ENCODE measurements at places on chromosomes 2 and 18. TPM values are rescaled to one million over a fixed set of nuclear protein-coding genes. Genes with fewer than 3 reads are reported as not detected.

DNA sequence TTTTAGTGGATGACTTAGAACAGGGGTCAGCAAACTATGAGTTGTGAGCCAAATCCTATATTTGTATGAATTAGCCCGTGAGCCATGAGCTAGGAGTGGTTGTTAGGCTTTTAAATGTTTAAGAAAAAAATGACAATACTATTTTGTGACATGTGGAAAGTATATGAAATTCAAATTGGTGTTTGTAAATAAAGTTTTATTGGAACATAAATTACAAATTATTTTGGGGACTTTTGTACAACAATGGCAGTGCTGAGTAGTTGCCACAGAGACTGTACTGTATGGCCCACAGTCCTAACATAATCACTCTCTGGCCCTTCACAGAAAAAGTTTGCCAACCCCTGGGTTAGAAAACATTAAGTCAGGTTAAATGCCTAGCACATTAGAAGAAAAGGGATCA is 26.1 kb downstream of the ADNP2 start:
- H3K27me3 ChIP-seq, result no peaks in the 10 kb centered on the region
- H3K4me3 ChIP-seq, result no peak overlapping the region
- no peak overlapping the region for H3K27ac ChIP-seq
- H3K36me3 ChIP-seq, result peaks cover 52% of the 10 kb centered on the region
- peaks cover 29% of the 10 kb centered on the region for H3K4me1 ChIP-seq

DNA sequence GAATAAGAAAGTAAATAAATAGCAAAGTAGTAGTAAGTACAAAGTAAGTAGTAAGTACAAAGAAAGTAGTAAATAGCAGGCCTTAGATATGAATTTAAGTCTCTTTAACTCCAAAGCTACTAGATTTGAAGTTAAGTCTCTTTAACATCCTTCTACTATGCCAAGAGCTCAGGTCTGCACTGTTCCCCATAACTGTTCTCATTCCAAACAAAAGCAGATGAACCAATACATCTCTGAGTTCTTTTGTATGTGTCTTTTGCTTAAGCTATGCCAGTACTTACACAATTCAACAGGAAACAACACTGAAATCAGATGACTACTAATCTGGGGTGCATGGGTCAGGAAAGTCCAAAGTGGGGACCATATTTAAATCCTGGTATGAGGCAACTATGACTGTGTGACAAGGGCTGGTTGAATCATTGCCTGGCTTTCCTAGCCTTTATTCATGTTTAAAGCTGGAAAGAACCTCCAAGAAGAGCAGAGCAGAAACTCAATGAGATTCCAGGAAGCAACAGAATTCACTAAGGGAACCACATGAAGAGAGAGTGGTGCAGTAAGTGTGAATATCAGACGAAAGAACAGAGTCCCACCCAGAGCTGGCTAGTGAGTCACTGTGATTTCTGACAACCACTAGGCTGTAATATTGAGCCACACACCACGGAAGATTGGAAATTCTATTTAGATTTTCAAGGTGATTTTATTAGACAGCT is 51.0 kb upstream of the CYP26B1 start:
- no peaks in the 10 kb centered on the region for H3K4me1 ChIP-seq
- no peaks in the 10 kb centered on the region for H3K27me3 ChIP-seq
- H3K4me3 ChIP-seq, result no peak overlapping the region
- DNase-seq, result no peak

DNA sequence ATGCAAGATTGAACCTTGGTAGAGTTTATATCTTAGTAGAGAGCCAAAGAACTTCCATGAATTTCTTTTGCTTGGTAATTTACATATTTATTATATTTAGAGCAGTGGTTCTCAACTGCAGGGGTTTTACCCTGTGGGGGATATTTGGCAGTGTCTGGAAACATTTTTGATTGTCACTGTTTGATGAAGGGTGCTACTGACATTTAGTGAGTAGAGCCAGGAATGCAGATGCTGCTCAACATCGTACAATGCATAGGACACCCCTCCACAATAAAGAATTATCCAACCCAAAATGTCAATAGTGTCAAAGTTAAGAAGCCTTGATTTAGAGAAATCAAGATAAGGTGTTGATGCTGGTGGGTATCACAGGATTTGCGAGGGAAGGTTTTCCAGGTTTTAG is 14.7 kb downstream of the AGFG1 start:
- H3K4me3 ChIP-seq, result no peak overlapping the region
- DNase-seq, result no peak
- peaks cover 26% of the 10 kb centered on the region for H3K4me1 ChIP-seq
- H3K27ac ChIP-seq, result no peak overlapping the region
- H3K36me3 ChIP-seq, result peaks cover 17% of the 10 kb centered on the region

- no peak for DNase-seq
- peaks cover 58% of the 10 kb centered on the region for H3K4me1 ChIP-seq
- peak overlapping the region; percentile 54 for H3K27ac ChIP-seq
- H3K4me3 ChIP-seq, result no peak overlapping the region
- H3K27me3 ChIP-seq, result no peaks in the 10 kb centered on the region
Measured at GRCh38 chr18:46199515-46200147, 95.4 kb downstream of the HAUS1 start.

The ALLC gene
- not detected for total RNA-seq

GRCh38 chr2:144374163-144374661 is 145.7 kb downstream of the ZEB2 start:
- no peaks in the 10 kb centered on the region for H3K36me3 ChIP-seq
- H3K27ac ChIP-seq, result no peak overlapping the region
- peaks cover 10% of the 10 kb centered on the region for H3K27me3 ChIP-seq
- no peak for DNase-seq

GRCh38 chr2:169775765-169776164 is 22.9 kb upstream of the SSB start:
- no peak for DNase-seq
- peaks cover 5% of the 10 kb centered on the region for H3K4me1 ChIP-seq
- no peak overlapping the region for H3K27ac ChIP-seq
- H3K27me3 ChIP-seq, result no peaks in the 10 kb centered on the region
- H3K36me3 ChIP-seq, result no peaks in the 10 kb centered on the region
